Erythroblast (primary cell): ENCODE measurements at places on chromosomes 11 and 22.

DNA sequence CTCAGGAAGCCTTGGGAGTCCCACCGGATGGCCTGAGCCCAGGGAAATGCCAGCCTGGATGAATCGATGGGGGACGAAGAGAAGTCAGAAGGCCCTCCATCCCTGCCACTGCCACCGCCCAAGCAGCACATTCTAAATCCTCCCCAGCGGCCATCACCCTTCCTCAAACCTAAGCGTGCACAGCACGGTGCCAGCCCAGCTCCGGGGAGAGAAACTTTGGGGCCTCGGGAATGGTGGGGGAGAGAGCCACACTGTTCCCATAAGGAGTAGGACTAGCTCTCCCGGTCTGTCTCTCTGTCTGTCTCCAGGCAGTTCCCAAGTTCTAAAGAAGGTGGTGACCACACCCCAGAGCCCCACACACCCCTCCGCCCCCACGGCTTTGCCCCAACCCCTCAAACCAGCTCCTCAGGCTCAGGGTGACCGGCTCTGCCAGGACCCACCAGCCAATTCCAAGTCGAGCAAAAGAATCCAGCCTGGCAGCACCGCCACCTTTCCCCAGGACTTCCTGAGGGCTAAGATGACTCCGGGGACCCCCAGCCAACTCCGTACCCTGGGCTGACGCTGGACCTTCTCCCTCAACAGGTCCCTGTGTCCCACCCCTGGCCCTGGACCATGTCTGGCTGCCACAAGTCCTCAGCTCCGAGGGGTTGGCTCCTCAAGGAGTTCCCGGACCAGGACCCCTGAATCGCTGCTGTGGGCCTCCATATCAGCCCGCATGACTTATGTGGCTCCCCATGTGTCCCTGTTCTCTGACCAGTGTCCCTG lies 2.7 kb downstream of the AHNAK start:
- DNase-seq = peak; percentile 29

GRCh38 chr11:76288166-76288980 lies 82.1 kb upstream of the WNT11 start:
- no peak for DNase-seq

DNA sequence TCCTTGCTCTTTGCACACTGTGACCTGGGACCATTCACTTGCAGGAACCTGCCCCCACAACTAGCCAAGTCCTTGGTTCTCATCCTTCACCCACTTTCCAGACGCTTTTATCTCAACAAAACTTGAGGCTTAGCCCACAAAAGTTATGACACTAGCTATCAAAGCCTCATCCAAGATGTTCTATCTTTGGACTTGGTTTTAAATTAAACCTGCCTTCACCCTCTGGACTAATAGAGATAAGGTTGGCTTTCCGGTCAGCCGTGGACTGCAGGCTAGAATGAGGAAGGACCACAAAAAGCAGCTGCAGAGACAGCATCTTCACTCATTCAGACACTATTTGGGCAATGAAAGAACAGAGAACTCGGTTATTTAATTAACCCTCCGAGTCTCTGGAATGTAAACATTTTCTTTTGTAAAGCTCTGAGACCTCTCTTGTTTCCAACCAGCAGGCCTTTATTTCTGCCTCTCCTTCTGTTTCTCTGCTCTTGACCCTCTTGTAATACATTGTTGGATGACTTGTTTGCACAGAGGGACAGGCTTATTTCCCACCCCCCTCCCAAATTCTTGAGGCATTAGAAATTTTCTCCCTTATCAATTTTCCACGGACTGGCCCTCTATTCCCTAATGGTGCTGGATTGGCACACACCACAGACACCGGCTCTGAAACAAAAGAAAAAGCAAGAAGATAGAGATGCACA lies 41.4 kb downstream of the ARL14EP start:
- no peak for DNase-seq

GRCh38 chr11:117017456-117017855 lies 80.8 kb downstream of the SIK3 start:
- no peak for DNase-seq

DNA sequence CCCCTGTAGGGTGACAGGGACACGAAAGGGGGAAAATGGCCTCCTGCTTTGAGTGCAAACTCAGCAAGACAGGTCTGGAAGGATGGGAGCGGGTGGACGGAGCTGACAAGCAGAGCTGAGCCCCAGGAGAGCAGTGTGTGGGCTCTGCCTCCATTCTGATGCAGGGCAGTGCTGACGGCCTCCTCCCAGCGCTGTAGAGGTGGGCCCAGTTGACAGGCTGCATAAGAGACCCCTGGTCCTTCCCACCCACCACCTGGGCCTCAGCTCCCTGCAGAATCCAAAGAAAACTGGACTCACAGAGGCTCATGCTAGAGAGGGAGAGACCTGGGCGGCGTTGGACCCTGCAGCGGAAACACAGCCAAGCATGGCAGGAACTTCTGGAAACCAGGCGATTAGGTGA lies 1113.4 kb downstream of the BRD1 start:
- DNase-seq = no peak

GRCh38 chr11:119363851-119364590 lies 17.5 kb downstream of the USP2 start:
- DNase-seq = peak; percentile 73

DNA sequence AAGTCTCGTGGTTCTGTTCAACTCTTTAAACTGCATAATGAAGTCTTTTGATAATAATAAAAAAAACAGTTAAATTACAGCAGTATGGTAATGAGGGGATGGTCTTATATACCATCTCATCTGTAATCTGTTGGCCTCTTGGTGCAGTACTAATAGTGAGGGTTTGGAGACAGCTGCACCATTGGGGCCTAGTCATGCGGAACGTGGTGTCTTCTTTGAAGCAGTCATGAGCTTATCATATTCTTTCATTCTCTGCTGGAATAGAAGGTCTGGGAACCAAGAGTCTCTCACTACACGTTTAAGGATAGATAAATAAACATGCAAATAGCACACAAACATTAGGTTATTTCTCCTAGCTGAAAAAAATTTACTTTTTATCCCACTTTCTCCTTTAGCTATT lies 40.9 kb upstream of the OR9Q1 start:
- no peak for DNase-seq

DNA sequence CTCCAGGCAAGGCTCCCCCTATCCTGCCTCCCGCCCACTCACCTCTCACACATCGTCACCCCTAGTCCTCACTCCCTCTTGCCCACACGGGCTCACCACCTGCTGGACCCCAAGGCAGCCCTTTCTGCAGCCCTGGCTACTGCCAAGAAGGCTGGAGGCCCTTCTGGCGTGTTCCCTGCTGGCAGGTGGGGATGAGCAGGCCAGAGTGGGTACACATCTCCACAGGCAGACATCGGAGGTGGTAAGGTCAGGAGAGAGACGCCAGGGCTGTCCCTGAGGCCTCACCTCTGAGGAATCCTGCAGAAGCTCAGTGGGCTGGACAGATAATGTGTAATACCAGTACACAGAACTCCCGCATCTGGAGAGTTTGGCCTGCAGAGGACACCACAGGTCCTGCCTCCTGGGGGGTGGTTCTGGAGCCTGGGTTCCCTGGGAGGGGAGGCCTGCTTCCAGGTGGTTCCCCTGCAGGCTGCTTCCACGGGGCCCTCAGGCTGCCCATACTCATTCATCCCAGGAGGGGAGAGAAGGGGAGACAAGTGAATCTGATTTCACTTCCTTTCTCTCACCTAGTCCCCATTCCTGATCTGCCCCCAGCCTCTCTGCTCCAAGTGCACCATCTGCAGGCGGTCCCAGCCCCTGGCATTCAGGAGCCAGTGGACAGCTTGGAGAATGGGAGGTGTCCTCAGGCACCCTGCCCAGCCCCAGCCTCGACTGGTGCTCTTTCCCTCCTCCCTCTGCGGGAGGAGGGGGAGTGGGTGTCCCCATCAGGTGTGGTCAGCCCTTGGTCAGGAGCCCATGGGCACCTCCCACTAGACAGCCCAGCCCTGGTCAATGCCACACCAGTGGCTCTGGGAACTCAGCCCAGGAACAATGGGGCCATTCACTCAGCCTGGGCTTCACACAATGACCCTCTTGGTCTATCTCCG lies 6.1 kb upstream of the CHST1 start:
- DNase-seq = no peak

DNA sequence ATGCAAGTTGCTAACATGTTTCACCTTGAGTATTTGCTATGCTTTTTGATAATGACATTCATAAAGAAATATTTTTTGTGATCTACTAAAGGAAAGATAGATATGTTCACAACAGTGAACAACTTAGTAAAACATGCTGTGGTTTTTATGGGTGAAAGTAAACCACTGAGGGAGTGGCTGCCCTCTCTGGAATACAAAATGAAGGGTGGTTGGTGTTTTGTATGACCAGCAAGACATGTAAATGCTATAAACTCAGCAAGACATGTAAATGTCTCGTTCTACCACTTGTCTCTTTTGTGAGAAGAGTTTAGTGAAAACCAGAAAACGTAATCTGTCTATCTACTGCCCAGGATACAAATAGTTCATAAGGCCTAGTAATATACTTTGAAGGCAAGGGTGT lies 7.6 kb upstream of the AMPD3 start:
- DNase-seq = no peak

DNA sequence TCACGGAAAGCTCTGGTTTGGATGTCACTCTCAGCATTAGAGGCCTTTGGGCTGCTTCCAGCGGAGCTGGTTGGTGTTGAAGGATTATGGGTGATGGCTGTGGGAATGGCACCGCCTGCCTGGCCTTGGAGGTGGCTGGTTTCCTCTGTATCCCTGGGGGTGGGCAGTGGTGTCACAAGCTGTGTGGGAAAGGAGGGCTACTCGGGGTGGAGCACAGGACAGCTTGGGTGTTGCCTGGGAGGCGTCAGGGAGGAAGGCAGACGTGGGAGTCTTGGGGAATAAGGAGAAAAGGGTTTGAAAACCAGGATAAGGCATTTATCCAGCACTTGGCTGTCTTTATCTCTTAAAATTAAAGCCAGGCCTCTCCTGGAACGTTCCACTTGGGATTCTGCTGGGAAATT lies 71.8 kb downstream of the ADAMTS15 start:
- no peak for DNase-seq

- DNase-seq = no peak
These were observed 663.8 kb upstream of the API5 start for GRCh38 chr11:42647993-42648392.

- peak; percentile 89 for DNase-seq
These were observed 3.7 kb downstream of the SERPIND1 start for GRCh38 chr22:20777420-20778177.

DNA sequence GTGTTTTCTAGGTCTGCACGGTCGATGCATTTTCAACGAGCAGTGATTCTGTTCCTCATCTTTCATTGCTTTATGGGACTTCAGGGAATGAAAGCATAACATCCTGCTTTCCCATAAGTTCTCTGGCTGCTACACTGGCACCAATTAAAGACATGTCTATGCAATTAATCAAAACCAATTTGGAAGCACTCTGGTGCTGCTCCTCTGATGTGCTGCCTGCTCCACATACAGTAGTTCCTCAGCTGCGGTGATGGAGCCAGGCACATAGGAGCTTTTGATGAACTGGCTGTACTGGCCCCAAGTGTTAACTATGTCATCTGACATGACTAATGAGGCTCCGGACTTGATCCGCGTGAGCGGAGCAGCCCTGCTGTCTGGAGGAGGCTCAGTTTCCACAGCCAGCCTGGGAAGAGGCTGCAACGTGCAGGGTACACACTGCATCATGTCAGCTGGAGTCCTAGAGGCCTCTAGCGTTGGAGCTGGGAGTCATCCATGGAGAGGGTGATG lies 29.8 kb downstream of the GVQW3 start:
- no peak for DNase-seq

- no peak for DNase-seq
These were observed 766.1 kb upstream of the ARHGAP42 start for GRCh38 chr11:99920956-99921355.

- no peak for DNase-seq
These were observed 13.7 kb downstream of the MEI1 start for GRCh38 chr22:41713004-41713403.

GRCh38 chr22:39979048-39979447 lies 15.7 kb upstream of the FAM83F start:
- no peak for DNase-seq

DNA sequence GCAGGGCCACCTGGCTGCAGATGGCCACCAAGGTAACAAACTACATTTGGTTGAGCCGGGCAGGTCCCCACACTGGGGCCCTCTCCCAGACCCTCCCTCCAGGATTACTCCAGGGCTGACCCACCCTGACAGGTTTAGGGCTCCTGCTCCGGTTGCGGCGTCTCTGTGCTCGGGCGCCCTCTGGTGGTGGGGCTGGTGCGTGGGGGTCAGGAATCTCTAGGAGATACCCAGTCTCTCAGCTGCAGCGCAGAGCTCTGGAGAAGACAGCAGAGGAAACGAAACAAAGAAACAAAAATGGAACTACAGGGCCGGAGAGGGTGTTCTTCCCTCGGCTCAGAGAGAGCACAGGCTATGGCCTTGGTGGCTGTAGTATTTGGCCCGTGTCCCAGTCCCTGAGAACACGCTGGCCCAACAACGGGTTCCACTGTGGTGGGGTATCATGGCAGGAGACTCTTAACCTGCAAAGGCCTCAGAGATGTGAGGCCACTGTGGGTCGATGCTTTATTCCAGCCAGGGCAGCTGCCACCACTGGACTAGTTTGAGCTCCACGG lies 2.4 kb downstream of the C11orf96 start:
- peak; percentile 76 for DNase-seq

DNA sequence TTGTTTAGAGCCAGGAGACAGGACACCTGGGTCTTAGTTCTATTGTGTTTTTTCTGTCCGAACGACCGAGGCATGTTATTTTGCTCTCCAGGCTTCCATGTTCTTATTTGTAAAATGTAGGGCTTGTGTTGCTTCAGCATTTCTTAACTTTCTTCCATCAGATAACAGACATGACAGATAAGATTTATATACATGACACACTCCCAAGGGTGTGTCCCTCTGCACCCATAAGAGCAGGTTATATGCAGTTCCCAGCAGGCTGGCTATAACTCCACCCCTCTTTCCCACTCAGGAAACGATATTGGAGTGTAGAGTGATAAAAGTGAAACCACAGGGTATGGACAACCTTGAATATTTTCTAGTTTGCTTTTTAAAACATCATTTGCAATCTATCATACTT lies 65.8 kb downstream of the APIP start:
- DNase-seq = no peak

- no peak for DNase-seq
These were observed 18.5 kb downstream of the MMP13 start for GRCh38 chr11:102936864-102937509.

GRCh38 chr22:48091656-48092223 lies 1329.3 kb downstream of the TBC1D22A start:
- DNase-seq = no peak

DNA sequence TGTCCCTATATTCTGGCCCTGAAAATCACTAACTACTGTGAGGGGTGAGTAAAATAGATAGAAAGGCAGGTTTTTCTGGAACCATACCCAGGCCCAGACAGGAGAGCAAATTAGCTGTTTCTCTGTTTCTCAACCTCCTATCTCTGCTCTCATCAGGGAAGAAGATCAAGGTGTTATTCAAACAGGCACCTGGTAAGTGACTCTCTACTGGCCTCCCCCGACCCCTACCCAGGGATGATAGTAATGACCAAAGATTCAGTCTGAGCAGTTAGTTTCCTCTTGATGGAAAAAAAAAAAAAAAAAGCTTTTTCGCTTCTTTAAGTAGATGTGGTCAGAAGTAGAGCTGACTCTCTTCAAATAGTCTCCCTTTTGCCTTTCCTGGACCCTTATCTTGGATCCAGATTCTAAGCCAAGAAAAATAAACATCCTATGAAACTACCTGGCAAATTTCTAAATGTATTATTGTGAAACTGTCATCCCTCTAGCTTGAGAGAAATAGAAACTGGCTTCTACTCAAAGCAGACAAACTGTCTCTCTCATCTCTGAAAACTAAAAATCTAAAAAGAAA lies 9.9 kb downstream of the LRRC4C start:
- no peak for DNase-seq
